ENCODE measurements at places on chromosomes 16 and 17.
A peak's percentile ranks its signal among the peaks of the same experiment; 100 is the strongest.

- DNase-seq = no peak
These were observed 204.2 kb upstream of the KCNJ16 start for GRCh38 chr17:69870751-69871199.

- no peak for DNase-seq
These were observed 430.4 kb upstream of the CDH5 start for GRCh38 chr16:65936096-65936495.

DNA sequence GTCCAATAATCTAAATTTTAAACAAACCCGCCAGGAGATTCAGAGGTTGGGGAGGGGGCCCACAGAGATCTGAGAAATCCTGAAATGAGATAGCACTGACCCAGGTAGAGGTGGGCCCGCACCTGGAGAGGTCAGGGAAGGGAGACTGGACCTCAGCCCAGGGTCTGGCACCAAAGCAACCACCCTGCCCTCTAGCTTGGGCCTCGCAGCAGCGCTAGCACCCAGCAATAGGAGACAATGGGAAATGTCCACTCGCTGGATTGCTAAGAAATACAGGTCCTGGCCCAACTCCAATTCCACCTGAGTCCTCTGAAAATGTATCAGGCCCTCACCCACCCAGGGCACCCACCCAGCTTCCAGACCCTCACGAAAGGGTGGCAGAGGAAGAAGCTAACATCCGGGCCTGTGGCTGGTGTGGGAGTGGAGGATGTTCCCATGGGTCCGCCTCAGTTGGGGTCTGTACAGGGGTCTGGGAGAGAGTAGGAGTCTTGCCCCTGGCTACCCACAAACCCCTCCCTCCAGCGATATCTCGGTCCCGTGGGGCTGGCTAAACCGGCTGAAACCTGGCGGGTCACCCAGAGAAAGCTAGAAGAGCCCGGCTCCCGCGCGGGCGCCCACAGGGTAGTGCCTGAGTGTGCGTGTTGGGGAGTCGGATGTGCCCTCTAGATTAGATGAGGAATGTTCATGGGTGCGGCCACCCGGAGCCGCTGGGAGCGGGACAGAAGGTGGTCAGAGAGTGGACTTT, 1.1 kb downstream of the PLLP start:
- DNase-seq = no peak

DNA sequence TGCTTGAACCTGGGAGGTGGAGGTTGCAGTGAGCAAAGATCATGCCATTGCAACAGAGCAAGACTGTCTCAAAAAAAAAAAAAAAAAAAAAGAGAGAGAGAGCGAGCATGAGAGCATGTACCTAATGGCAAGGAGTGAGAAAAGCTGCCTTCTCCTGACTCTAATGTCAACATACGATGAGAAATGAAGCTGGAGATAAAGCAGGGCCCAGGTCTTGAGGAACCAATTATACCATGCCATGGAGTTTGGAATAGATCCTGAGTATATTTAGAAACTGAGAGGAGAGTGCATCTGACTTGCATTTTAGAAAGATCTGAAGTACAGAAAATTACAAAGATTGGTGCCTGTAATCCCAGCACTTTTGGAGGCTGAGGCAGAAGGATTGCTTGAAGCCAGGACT, 3.8 kb upstream of the MAP2K6 start:
- no peak for DNase-seq

- peak; percentile 83 for DNase-seq
These were observed at the start of gene TEX19 for GRCh38 chr17:82358465-82359350. TSS of gene TEX19 (plus strand) at chr17:82359247. CDS start at chr17:82362151, 2,904 bp downstream.

GRCh38 chr17:61314368-61315078, 85.1 kb upstream of the TBX2 start:
- no peak for DNase-seq

DNA sequence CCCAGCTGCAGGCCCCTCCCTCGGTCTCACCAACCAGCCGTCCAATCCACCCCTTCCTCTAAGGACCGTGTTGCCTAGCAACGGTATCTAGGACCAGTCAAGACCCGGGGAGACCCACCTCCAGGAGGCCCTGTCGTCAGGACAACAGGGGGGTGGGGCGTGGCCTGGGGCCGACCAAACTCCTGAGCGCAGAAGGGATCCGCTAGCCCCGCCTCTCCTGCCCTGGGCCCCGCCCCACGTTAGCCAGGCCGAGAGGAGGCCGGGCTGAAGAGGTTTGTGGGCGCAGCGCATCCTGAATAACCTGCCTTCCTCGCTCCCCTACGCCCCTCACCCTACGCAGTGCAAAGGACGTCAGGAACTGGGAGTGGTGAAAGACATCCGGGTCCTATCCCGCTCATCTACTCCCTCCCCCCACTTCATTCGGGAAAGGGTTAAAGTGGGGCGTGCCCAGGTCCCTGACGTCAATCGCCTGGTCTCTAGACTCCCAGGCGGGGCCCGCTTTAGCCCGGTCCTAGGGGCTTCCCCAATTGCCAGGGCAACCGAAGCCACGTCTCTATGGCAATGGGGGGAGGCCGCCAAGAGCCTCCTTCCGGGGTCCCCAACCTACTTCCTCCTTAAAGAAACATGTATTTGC, 14.7 kb downstream of the DLG4 start:
- DNase-seq = peak; percentile 96
